AG09309 (cell line): ENCODE measurements at places on chromosomes 2 and 18.

GRCh38 chr2:7707723-7708122 is 790.5 kb downstream of the RNF144A start:
- DNase-seq = no peak

- DNase-seq = no peak
Observed at GRCh38 chr18:5571666-5572065, 27.9 kb upstream of the EPB41L3 start.

GRCh38 chr2:3354986-3355385 is 22.6 kb downstream of the EIPR1 start:
- DNase-seq = no peak

- no peak for DNase-seq
Observed at GRCh38 chr2:230925879-230926765, 1.1 kb upstream of the GPR55 start.

- no peak for DNase-seq
Observed at GRCh38 chr2:225497166-225497565, 97.7 kb downstream of the NYAP2 start.

DNA sequence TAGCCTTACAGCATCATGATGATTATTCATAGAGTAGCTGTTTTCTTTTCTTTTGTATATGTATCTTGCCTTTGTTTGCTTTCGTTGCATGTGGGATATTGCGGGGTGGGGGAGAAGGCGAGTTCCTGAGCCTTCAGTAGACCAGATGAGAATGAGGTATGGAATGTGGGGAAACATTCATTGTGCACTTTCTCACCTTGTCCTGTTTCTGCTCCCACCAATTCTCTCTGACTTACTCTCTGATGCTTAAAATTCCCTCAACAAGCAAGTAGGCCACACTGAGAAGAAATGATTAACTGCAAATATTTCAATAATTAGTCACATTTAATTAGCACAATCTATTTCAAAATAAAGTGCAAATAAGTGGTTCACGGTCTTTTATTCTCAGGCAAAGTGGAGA is 31.0 kb downstream of the GKN2 start:
- no peak for DNase-seq

- no peak for DNase-seq
Observed at GRCh38 chr2:221610255-221610654, 38.2 kb upstream of the EPHA4 start.

- no peak for DNase-seq
Observed at GRCh38 chr2:55049821-55050099, 491 bp downstream of the RTN4 start.

GRCh38 chr2:102442967-102443828 is 20.2 kb downstream of the IL18RAP start:
- DNase-seq = peak; percentile 1

- no peak for DNase-seq
Observed at GRCh38 chr18:69085951-69086350, 288.1 kb downstream of the CCDC102B start.

DNA sequence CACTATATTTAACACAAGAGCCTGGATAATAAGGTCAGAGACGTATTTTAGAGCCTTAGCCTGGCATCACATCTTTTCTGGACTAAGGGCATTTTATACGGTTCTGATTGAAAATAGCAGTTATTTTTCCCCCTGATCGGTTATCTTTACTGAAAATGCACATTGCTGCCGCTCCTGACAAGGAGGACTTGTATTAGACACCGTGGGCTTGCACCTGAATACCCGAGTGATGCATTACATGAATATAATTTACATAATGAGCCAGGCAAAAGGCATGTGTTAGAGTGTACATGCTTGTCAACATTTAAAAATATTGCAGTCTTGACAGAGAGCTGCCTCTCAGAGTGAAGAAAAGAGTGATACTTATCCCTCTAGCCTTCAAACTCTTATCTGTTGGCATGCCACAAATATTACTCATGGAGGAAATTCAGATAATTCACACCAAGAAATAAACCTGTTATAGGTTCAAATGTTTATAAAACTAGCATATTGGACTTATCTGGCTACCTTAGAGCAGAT is 470.5 kb upstream of the ETAA1 start:
- DNase-seq = no peak

DNA sequence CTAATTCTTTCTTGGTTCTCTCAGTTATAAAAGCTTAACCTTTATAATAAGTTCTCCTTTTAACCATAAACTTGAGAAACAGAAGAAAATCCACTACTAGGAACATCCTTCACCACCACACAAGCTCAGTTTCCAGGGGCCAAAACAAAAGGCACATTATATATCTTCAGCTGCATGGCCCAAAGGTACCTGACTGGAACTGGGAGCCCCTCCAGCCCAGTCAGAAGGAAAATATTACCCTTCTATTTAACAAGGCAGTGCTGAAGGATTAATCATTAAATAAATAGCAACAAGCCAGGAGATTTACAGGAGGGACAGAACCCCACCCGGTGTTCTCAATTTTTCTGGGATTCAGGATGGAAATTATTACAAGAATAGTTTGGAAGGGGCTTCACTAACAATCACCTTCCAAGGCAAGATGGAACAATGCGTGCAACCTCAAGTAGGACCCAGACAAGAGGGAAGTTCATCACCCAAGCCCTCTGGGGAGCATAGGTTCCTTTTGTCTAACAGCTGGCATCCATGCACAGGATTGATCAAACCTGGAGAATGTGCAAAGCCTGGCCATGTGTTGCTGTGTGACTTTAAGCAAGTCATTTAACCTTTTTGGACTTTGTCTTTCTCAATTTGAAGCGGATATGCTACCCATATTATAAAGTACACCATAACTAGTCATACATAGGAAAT is 159.6 kb upstream of the SETBP1 start:
- no peak for DNase-seq
